ENCODE measurements at places on chromosomes 2 and 18. TPM values are rescaled to one million over a fixed set of nuclear protein-coding genes. Genes with fewer than 3 reads are reported as not detected.

CAPN14 gene
- total RNA-seq: under 0.01 TPM

IL36B gene
- not detected for total RNA-seq

MSH2 gene
- total RNA-seq: 47.0 TPM

RESP18 gene
- not detected for total RNA-seq

PRSS56 gene
- not detected for total RNA-seq

RPRD1A gene
- 99.9 TPM for total RNA-seq

ZDBF2 gene
- 19.2 TPM for total RNA-seq

DSEL gene
- 14.6 TPM for total RNA-seq

MREG gene
- total RNA-seq: 5.5 TPM

PSD4 gene
- 0.27 TPM for total RNA-seq

GPR45 gene
- not detected for total RNA-seq

CNGA3 gene
- under 0.01 TPM for total RNA-seq

SERPINB3 gene
- total RNA-seq: not detected

MYO1B gene
- 84.6 TPM for total RNA-seq

SGPP2 gene
- not detected for total RNA-seq

TXNDC2 gene
- total RNA-seq: 0.07 TPM

SLC30A3 gene
- total RNA-seq: not detected

CD226 gene
- total RNA-seq: 0.53 TPM

NAT8 gene
- not detected for total RNA-seq

SPC25 gene
- 16.4 TPM for total RNA-seq

CFAP221 gene
- total RNA-seq: not detected

FAM161A gene
- total RNA-seq: 4.1 TPM

DAW1 gene
- total RNA-seq: 9.0 TPM

GAREM2 gene
- 1.1 TPM for total RNA-seq

CYP27C1 gene
- not detected for total RNA-seq

CCDC121 gene
- 1.4 TPM for total RNA-seq

ADD2 gene
- total RNA-seq: 7.3 TPM

TEX44 gene
- total RNA-seq: not detected

PPP1R7 gene
- total RNA-seq: 56.9 TPM

LIMS3 gene
- 5.3 TPM for total RNA-seq

IRS1 gene
- under 0.01 TPM for total RNA-seq

FER1L5 gene
- total RNA-seq: 0.07 TPM

TUBB6 gene
- total RNA-seq: 842 TPM

CELF4 gene
- not detected for total RNA-seq

TUBB8B gene
- total RNA-seq: not detected

IL1RN gene
- not detected for total RNA-seq

SCN9A gene
- 1.1 TPM for total RNA-seq

UPP2 gene
- total RNA-seq: not detected

GALR1 gene
- not detected for total RNA-seq

ANTXR1 gene
- total RNA-seq: 20.6 TPM

CAVIN2 gene
- total RNA-seq: 163 TPM

MEP1B gene
- not detected for total RNA-seq

PTPRN gene
- not detected for total RNA-seq

RIT2 gene
- total RNA-seq: not detected

SAG gene
- not detected for total RNA-seq

KATNAL2 gene
- total RNA-seq: 3.0 TPM

KLHL14 gene
- not detected for total RNA-seq

TRIB2 gene
- 20.3 TPM for total RNA-seq

Data from thoracic aorta endothelial cell (primary cell).